ENCODE measurements at places on chromosomes 7 and 10.

GRCh38 chr7:11430841-11431240, 401.2 kb downstream of the THSD7A start:
- DNase-seq: no peak

DNA sequence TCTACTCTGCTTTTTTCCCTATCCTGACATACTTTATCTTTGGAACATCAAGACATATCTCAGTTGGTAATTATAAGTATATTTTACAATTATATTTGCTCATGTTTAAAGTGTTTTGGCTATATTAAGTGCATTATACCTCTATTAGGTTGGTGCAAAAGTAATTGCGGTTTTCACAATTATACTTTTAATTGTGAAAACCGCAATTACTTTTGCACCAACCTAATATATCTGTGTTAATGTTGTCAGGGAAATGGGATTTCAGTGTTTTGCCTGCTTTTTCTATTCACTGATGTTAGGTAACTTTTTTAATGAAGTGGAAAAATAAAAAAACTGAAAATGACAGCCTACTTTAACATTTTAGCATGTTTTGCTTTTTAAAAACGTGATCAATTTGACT, 11.6 kb downstream of the SLC26A4 start:
- DNase-seq: no peak

GRCh38 chr7:99562114-99562784, 3.8 kb downstream of the ZNF655 start:
- DNase-seq: no peak

DNA sequence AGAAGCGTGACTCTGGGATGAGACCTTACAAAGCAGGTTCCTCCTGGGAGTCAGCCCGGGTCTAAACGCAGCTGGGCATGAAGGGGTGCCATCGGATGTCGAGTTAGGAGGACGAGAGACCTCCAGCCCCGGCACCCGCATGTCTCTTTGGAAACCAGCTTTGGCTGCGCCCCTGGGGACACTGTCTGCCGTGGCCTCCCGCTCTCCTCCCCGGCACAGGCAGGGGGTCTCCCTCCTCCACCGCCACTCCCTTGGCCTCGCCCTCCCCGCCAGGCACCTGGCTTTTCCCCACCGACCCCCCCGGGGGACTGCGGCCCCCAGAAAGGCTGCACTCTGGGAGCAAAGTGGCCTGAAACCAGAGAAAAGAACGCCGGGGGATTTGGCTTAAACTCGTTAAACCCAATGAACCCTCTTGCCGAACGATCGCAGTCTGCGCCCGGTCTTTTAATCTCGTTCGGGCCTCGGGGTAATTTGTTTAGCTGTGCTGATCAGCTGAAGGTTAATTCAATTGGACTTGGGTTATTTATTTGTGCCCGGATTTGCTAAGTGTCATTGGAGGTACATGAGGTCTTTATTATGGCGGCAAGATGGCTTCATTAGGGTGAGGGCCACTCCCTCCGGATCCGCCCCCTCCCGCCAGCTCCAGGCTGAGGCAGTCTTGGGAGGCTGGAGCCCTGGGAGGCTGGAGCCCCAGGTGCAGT, 16.4 kb upstream of the PSMG3 start:
- no peak for DNase-seq

DNA sequence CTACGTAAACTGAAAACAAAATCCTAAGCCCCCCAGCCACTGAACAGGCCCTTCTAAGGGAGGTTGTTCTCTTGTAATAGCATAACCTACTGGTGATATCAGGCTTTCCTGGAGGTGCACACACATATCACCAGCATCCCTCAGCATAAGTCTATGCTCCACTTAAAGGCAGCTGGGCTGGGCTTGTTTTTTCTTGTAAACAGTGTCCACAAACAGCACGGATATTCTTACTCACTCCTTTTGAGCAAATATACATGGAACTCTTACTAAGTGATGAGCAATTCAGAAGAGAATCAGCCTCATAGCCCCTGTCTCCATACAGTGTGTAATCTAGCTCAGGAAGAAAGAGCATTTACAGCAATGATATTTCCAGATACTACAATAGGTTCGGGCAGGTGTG, 2.4 kb downstream of the LRIT1 start:
- no peak for DNase-seq

Data from progenitor cell of endocrine pancreas (in vitro differentiated cells).